ENCODE measurements at places on chromosomes 6 and 20.

DNA sequence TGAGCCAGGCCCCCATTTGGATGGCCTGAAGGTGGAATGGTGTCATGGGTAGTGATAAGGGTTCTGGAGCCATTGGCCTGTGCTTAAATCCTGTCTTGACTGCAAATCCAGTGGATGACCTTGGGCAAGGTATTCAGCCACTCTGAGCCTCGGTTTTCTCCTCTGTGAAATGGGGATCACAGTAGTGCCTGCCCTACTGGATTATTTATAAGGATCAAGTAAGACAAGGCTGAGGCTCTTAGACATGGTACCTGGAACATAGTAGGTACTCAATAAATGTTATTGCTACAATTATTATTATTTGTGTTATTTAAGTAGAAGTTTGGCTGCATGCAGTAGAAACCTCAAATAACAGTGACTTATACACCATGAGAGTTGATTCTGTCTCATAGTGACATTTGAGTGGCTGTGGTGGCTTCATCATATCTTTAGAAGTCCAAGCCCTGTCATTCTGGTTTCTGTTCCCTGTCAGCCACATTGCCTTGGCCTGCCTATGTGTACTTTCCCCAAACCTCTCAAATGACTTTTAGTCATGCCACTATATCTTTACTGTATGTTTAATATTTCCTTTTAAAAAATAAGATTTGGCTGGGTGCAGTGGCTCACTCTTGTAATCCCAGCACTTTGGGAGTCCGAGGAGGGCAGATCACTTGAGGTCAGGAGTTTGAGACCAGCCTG lies 37.6 kb upstream of the CHMP4B start:
- DNase-seq, result no peak

- DNase-seq, result no peak
These were observed 49.7 kb downstream of the THEMIS start for GRCh38 chr6:127851197-127851596.

- no peak for DNase-seq
These were observed 88.7 kb downstream of the ELOVL5 start for GRCh38 chr6:53259860-53260580.

- DNase-seq, result no peak
These were observed 161.5 kb upstream of the MAN1A1 start for GRCh38 chr6:119511024-119511423.

- no peak for DNase-seq
These were observed 102.0 kb upstream of the LRFN2 start for GRCh38 chr6:40689185-40689584.

GRCh38 chr20:3814928-3815495 lies 5.3 kb upstream of the AP5S1 start:
- no peak for DNase-seq

DNA sequence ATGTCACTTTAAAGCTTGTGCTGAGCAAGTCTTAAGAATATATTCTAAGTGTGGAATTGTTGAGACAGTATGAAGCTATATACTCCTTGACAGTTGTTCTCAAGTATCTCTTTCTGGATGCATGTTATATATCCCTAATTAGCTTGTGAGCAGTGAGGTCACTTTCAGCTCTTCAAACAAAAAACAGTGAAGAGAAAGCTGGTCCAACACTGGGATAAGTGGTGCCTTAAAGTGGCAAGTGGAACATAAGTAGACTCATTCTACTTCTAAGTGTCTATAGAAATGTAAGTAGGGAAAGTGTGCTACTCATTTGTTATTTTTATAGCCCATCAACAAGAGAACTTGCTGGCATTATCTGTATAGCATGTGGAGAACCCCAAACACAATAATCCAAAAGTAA lies 133.1 kb upstream of the BACH2 start:
- DNase-seq, result no peak

DNA sequence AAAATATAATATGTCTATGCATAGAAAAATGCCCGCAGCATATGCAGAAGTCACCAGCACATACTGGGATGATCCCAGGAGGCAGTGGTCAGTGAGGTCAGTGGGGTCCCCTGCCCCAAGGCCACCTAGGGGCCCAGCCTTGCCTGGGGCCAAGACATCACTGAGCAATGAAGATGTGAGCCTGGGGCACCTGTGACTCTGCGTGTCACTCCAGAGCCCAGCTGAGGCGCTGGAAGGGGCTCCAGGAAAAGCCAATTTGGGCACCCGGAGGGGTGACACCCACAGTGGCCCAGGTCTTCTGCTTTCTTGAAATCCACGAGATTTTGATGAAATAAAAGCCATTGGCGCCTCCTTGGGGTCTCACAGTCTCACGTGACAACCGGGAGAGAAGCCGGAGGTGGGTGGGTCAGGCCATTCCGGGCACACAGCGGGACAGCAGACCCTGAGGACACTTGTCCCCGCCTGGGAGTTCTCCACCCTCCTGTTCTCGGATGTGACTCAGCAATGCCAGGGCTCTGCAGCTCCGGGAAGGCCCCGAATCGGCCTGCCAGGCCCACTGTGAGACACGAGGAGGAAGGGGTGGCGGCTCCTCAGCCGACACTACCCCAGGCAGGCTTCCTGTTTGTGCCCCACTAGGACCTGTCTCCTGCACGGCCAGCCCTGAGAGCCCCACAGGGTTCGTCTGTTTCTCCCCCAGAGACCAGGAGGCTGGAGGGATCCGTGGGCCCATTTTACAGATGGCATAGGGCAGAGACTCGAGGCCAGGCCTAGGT lies 24.4 kb upstream of the SLCO4A1 start:
- DNase-seq, result no peak

DNA sequence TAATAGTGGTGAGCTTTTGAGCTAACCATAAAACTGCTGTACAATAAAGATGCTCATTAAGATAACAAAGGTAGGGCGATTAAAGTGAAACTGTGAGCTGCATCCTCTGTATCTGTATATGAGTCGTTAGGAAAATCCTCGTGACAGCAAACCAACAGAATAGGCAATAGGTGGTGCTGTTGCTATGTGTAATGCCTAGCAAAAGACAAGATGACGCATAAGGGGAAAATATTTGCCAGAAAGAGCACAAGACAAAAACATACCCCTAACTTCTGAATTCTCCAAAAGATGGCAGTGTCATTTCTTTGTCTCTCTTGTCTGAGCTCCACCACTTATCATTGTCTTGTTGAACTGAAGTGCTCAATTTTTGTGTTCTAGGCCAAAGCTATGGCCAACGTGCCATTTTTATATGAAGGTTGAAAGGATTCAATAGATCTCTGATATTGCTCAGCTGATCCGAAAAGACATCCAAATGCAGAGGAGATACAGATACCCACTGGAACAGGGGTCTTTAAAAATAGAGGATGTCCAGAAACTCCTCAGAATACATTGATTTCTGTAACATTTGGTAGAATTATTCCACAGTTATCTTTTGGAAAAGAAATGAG lies 56.3 kb upstream of the ANKEF1 start:
- DNase-seq, result no peak

- no peak for DNase-seq
These were observed 10.2 kb downstream of the TUBB2B start for GRCh38 chr6:3217286-3217685.

DNA sequence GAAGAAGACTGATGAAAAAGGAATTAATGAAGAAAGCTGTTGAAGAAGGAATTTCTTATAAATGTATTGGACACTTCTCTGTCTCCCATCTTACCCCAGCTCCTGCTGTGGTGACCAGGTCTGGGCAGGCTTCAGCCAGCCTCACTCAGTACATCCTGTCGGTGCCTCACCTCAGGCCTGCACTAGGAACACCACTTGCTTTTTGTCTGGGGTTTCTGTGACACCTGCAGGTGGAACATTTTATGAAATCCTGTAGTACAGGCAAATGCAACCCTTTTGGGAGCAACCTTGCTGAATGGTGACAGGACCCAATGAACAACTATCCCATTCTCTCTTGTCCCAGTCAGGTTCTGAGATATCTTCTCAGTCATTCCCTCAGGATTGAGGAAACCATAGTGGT lies 129.7 kb downstream of the PRDM13 start:
- DNase-seq, result no peak

DNA sequence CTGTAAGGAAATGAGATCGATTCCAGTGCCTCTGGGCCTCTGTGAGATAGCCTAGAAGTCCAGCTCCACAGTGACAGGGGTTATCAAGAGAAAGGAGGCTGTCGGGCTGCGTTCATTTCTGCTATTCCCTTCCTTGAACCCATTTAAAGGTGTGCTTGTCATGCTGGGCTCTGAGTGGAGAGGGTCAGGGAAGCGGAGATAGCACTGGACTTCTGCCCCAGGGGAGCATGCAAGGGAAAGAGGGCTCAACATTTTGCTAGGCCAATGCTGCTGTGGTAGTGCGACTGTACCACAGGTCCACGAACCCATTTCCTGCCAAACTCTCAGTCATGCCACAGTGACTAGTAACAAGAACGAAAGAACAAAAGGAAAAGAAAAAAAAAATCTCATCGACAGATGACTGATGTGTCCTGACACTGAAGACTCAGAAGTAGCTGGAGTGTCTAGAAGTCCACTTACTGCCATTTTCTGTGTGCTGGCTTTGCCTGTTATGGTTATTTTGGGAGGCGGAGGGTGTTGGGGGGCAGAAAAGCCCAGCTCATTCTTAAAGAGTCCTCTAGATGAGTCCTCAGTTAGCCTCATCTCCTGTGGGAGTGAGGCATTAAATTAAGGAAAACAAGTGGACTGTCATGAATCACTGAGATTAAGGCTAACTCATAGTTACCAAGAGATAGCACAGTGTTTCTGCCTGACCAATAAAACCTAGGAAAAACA lies 8.1 kb downstream of the NEDD9 start:
- DNase-seq, result no peak

DNA sequence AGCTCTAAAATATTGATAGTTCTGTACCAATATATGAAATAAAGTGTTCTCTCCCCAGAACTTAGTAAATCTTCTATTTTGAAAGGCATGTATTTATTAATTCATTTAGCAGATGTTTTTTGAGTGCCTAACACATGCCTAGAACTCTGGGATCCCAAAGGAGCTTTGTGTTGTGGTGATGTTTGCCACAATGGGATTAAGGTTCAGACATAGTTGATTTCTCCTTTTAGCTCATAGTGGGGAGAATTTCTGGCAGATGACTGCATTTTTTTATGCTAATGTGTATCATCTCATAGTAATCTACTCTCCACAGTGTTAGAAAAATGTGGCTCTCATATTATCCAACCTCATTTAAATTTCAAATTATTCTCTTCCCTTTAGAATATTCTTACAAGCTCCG lies 21.7 kb downstream of the MYB start:
- no peak for DNase-seq

GRCh38 chr6:68651011-68651985 lies 16.2 kb downstream of the ADGRB3 start:
- no peak for DNase-seq

DNA sequence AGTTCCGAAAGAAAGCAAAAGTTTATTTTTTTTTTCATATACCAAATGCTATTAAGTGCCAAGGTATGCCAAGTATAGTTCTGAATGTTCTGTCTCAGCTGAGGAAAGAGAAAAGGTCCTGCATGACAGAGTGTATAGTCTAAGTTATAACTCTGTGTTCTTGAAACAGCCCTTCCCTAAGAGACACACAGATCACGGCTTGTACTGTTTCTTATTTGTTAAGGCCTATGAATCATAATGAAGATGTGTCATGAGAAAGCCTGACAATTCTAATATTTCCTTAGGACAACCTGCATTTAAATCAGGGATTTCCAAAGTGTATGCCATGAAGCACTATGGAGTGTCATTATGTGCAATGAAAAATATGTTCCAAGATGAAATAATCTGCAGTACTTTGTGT lies 538.7 kb upstream of the CDH4 start:
- DNase-seq, result no peak

DNA sequence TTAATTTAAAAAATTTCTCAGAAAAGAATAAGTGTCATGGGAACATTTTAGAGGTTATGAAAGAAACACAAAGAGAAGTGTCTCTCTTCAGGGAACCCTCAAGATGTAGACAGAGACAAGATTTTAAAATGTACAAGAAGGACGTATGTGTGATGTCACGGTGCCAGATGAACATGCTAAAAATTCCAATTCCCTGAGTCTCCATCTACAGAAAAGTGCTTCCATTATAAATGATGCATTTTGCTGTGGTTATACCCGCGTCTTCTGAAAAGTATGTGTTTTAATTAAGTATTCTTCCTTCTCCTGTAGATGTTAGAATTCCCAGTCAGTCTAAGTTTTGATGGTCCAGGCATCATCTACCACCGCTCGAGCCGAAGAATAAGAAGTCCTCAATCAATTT lies 489.1 kb downstream of the PREX1 start:
- no peak for DNase-seq
